ENCODE measurements at places on chromosomes 16 and 17. TPM values are rescaled to one million over a fixed set of nuclear protein-coding genes. Genes with fewer than 3 reads are reported as not detected.

Gene SNX20
- 0.53 TPM for polyA plus RNA-seq

Gene KRTAP1-5
- polyA plus RNA-seq = not detected

Gene SLC5A2
- polyA plus RNA-seq = 76.3 TPM

Gene CES5A
- polyA plus RNA-seq = 0.37 TPM

Gene RPUSD1
- 10.6 TPM for polyA plus RNA-seq

DNA sequence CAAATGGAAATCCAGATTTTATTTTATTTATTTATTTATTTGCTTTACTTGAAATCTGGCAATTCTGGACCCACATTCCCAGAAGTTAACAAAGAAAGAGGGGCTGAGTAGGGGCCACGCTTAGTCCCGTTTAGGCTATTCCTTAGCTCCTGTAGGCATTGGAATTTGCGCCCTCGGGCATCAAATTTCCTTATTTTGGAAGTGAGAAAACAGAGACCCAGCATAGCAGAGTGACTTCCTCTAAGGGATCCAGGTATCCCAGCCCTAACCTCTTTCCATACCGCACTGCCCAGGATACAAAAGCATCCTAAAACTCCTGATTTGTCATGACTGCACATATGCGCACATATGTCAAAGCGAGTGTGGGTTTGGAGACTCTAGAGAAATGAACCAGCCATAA is 19.0 kb upstream of the SMG1 start:
- no peak for DNase-seq

GRCh38 chr17:62045109-62045508 is 20.0 kb downstream of the MED13 start:
- DNase-seq = no peak

DNA sequence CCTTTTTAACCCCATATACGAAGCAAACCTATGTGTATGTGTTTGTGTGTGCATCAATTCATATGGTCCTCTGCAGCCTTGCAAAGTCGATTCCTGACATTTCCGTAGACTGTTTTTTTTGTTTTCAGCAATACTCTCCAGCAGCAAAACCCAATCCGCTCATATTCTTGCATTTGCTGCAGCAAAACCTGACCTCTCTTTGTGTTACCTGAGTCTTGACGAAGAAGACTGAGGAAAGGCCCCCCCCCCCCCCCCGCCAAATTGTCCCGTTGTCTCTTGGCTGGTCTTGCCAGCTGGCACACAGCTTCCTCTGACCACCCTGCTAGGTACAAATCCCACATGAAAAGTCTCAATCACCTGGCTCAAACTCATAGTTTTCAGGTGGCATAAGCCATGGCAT is 494.7 kb downstream of the WWOX start:
- DNase-seq = no peak

DNA sequence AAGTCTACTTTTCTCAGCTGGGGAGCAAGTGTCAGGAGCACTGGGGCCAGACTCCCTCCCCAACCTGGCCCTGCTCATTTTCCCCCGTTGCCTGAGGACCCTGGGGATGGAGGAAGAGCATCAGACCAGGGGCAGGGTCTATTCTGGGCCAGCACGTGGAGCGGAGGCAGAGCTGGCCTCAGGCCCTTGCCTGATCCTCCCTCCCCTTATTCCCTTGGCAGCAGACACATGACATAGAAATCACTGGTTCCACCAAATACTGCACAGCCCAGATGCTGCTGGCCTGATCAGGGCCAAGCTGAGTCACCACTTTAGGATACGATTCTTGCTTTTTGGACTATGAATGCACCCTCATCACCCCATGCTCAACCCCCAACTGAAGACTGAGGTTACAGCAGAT is 15.8 kb upstream of the AGRP start:
- DNase-seq = no peak

- DNase-seq = no peak
Measured at GRCh38 chr17:54007855-54008254, 185.1 kb downstream of the KIF2B start.

GRCh38 chr17:37820995-37821713 is 76.3 kb upstream of the HNF1B start:
- no peak for DNase-seq

DNA sequence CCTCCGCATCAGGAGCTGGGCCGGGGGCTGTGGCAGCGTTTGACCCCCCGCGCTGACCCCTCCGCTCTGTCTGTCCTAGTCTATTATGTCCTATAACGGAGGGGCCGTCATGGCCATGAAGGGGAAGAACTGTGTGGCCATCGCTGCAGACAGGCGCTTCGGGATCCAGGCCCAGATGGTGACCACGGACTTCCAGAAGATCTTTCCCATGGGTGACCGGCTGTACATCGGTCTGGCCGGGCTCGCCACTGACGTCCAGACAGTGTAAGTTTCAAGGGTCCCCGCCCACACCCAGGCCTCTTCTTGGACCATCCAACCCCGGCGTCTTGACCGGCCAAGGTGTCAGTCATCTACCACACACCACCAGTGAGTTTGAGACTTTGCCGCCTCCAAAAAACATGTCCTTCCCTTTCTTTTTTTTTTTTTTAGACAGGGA is 548 bp downstream of the PSMB3 start:
- no peak for DNase-seq

DNA sequence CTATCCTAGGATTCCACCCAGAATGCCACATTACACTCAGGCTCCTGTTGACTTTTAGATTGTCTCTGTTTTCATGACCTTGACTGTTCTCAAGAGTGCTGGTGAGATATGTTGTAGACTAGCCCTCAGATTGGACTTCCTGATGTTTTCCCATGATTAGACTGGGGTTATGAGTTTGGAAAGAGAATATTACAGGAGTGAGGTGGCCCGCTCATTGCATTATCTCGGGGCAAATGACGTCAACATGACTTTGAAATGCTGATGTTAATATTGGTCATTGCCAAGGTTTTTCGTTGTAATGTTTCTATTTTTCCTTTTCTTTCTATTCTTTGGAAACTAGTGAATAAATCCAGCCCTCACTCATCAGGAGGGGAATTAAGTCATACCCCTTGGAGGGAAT is 355.7 kb upstream of the MON1B start:
- DNase-seq = no peak

All from right renal pelvis (tissue), 4 donors.